ENCODE measurements at places on chromosomes 4 and X.
A peak's percentile ranks its signal among the peaks of the same experiment; 100 is the strongest.

- no peak for DNase-seq
These were observed 263.3 kb downstream of the NLGN4X start for GRCh38 chrX:5965406-5965805.

DNA sequence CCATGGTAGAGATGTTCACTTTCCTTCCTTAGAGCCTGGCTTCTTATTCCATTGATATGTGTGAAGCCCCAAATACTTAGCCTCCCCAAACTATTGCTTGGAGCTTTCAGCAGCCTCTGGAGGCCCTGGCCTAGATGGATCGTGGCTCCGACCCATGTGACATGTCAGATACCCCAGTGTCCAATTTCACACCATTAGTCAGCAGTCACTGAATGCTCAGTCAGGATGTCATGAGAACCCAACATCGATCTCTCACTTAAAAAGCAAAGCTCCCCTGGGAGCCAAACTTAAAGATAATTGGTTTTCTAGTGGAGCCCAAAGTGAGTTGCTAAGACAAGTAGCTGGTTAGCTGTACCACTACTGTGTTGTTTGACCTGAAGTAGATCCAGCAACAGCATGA, 41.6 kb upstream of the IGSF1 start:
- no peak for DNase-seq

- DNase-seq = no peak
These were observed 24.0 kb upstream of the ASMTL start for GRCh38 chrX:1476682-1477081.

DNA sequence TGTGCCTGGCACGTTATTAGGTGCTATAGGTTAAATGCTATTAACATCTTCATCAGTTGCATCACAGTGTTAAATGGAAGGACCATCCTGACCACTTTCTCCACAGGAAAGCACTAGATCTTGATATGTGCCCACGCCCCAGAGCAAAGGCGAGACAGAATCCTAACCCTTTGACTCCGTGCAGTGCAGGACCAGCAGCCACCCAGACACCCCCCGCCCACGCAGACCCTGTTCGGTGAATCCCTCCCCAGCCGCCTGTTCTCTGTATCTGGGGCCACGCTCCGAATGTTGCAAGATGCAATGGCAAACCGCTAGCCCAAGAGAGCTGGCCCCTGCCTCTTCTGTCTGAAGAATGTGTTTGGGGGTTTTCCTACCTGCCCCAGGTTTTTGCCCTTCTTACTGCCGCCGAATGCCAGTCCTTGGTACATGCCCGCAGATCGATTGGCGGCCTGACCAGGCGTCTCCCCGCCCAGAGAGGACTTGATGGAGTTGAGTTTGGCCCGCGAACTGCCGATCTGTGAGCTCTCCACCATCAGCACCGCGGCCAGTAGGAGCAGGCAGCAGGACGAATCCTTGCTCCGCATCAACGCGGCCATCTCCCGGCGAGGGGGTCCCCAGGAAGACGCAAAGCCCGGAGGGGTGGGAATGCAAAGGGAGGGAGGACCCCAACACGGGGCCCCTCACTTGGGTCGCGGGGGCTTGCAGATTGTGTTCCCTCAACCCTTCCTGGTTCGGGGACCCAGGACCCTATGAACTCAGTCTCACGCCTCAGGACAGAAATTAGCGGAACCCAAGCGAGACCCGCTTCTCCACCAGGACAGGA, 906 bp downstream of the DKK2 start:
- peak; percentile 21 for DNase-seq

DNA sequence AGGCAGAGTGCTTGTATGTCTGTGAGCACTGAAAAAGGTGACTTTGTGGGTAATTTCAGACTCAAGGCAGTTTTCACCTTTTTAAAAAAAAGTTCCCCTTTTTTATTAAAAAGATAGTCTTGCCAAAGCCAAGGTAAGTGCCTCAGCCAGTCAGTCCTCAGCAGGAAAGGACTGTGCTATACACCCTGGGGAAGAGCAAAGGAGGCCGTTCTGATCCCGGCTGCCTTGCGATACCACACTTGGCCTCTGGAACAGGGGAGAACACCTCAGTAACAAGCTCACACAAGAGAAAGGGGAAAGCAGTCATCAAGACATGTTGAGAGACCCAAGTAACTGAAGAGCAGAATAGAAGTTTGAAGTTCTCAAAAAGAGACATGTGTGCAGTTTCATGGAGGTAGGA, 541.7 kb downstream of the BCOR start:
- no peak for DNase-seq

GRCh38 chr4:90112715-90113114, 14.5 kb upstream of the CCSER1 start:
- DNase-seq = no peak

GRCh38 chr4:14520171-14520570, 482.1 kb upstream of the CPEB2 start:
- DNase-seq = no peak

- DNase-seq = peak; percentile 61
These were observed 1.5 kb upstream of the ANXA5 start for GRCh38 chr4:121698236-121698671.

- no peak for DNase-seq
These were observed 86.0 kb downstream of the PCYT1B start for GRCh38 chrX:24561121-24561520.

All from left ventricle myocardium superior (tissue), 1 donor.